ENCODE measurements at places on chromosomes 1 and 21.

DNA sequence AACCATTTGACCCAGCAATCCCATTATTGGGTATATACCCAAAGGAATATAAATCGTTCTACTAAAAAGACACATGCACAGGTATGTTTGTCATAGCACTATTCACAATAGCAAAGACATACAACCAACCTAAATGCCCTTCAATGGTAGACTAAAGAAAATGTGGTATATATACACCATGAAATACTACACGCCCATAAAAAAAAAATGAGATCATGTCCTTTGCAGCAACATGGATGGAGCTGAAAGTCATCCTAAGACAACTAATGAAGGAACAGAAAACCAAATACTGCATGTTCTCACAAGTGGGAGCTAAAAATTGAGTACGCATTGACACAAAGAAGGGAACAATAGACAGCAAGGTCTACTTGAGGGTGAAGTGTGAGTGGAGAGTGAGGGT is 72.0 kb downstream of the EIF4G3 start:
- no peak for DNase-seq

GRCh38 chr1:204359474-204360255 is at the start of gene PLEKHA6:
TSS of gene PLEKHA6 (minus strand) at chr1:204359929. CDS start at chr1:204273727, 86,202 bp downstream.
- peak; percentile 85 for DNase-seq

DNA sequence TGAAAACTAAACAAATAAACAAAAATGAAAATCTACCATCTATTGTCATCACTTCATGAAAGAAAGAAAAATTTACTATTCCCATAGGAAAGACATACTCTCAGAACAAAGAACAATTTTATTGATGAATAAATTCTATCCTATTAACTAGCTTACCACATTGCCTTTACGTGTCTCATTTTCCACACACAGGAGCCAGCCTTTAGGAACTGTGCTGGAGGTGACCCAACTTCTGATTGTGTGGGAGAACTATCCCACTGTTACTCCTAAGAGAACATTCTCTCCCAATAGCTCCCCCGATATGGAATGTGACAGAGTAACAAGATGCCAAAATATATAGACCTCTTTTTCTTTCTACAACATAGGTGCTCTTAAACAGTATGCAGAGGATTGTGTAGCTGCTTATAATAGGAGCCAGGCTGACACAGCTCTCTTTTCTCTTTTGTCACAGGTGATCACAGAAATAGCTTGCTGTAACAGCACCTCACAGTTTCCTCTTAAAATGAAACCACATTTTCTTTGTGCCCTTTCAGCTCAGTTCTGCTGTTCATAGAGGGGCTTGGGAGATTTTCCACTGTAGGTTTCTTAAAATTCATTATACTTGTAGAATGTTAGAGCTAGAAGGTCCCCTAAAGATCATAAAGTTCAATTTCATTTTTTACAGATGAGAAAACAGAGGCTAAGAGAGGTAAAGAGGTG is 35.5 kb downstream of the C21orf91 start:
- no peak for DNase-seq

- DNase-seq, result no peak
Observed at GRCh38 chr1:114043054-114043453, 63.8 kb downstream of the OLFML3 start.

GRCh38 chr1:159774465-159774864 is 6.3 kb upstream of the DUSP23 start:
- DNase-seq, result no peak

- DNase-seq, result no peak
Observed at GRCh38 chr1:150695561-150695960, 1.4 kb downstream of the GOLPH3L start.

DNA sequence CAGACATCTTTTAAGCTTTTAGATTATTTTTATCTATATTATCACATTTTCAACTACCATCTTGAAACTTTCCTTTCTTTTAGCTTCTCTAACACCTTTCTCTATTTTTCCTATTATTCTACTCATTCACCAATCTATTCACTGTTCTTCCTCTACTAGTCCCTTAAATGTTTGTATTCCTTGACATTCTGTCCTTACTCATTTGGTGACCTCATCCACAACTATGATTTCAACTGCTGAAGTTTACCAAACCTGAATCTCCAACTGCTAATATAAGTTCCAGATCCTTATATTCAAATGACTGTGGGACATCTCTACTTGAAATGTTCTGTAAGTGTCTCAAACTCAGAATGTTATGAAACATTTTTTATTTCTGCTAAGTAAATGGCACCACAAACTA is 49.2 kb downstream of the TUT4 start:
- DNase-seq, result no peak

DNA sequence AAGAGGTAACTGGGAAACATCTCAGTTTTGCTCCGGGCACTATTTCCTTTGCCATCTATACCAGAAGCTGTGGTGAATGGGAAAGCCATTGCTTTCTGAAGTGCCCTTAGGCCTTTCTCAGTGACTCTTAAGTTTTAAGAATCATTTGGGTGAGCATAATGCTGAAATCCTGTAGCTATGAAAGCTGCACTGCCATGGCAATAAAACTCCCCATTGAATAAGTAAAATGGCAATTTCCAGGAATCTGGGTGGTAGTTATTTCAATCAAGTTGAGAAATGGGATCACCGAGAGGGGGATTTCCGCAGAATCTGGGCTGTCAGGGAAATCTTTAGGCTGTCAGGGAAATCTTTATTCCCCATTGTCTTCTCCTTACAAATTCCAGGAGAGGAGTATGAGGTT is 26.8 kb upstream of the MACF1 start:
- DNase-seq, result no peak

DNA sequence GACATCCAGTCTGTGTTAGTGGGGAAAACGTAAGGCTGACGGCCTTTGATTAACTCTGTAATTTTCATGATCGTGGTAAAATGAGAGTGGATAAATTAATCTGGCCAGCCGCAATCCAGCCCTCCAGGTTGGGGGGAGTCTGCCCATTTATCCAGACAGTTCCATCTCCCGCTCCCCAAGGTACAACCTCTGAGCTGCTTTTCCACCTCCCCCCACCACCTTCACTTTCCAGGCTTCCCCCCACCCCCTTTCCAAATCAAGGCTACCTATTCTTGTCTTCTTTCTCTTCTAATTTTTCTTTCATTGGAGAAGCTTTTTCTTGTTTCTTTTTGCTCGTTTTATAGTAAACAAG is 6.0 kb downstream of the MIER1 start:
- DNase-seq, result no peak

DNA sequence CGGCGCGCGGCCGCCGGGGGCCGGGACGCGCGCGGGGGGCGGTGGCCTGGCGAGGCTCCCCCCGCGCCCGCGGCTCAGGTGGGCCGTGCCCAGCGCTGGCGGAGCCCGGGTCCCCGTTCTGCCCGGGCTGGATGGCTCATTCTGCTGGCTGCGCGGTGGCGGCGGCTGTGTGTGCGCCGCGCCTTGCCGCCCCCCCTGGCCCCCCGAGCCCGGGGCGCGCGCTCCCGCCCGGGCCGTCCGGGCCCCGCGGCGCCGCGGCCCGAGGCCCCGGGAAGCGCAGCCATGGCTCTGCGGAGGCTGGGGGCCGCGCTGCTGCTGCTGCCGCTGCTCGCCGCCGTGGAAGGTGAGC is at the start of gene EPHB2:
TSS of gene EPHB2 (plus strand) at position 139 of the 349 bp plus-strand sequence. CDS start at position 283, 144 bp downstream.
- peak; percentile 58 for DNase-seq

DNA sequence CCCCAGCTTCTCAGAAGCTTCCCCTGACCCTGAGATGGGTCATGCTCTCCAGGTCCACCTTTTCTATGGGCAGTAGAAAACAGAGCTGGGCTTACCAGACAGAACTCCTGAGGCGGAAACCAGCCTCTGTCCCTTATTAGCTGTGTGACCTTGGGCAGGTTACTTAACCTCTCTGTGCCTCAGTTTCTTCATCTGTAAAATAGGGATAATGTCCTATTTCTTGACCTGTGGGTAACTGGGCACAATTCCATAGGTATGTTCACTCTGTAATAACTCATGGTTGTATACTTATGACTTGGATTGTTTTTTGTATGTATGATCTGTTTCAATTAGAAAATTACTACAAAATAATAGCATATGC is 57.1 kb upstream of the EDN2 start:
- no peak for DNase-seq

GRCh38 chr1:1157426-1157913 is 16.2 kb upstream of the TTLL10 start:
- peak; percentile 78 for DNase-seq

- no peak for DNase-seq
Observed at GRCh38 chr1:196344453-196344852, 263.8 kb downstream of the KCNT2 start.

DNA sequence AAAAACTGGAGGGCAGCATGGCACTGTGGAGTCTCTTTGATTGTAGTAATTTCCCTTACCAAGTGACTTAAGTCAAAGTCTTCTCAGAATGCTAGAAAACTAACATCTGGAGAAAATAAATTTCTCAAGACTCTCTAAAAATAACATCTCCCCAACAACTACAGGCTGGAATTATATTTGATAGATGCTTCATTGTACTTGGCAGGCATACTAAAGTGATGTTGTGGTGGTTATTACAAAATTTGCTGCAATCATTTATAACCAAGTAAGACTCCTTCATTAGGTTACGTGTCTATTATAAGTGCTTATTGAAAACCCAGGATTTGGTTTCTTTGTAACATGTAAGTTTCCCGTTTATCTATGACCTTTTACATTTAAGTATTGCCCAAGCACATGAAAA is 132.9 kb upstream of the NRIP1 start:
- DNase-seq, result no peak

DNA sequence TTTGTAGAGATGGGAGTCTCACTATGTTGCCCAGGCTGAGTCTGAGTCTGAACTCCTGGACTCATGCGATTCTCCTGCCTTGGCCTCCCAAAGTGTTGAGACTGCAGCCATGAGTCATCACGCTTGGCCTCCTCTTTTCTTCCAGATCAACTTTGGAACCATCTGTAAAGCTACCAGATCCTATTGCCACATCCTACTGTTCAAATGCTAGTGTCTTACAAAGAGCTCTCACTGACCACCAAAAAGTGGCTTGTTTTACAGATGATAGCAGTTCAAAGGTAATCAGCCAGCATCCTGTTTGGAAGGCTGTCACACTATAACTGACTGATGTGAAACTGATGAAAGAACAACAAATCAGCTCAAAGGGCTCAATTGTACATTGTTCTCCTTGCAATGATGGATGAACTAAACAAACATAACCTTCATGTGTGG is 221.6 kb downstream of the AKT3 start:
- DNase-seq, result no peak

DNA sequence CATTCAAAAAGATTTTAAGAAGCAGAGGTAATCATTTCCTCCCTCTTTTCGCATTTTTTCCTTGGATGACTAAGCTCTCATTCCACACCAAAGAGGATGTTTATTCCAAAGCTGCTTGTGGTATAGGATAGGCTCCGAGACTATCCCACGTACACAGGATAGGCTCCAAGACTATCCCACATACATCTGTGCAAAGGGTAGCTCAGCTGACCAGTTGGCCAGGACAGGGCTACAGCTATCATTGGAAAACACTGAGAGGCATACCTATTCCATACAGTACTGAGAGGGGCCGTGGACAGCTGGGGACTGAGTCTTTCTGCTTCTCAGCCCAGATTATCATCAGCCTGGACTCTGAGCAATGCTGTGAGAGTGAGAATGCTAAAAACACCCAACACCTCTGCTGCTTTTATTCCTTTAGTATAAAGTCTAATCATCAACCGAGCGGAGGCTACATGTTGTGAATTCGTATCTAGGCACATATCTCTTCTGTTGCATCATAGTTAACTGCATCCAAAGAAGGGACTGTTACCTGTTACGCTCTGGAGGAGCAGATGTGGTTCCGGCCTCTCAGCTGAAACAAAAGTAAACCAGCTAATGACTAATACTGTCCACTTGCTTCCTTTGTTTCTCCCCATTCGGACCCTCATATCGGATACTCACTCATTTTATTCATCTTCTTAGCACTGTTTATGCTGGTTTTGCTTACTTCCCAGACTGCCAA is 141.0 kb downstream of the TNFSF18 start:
- DNase-seq, result no peak

GRCh38 chr1:245389873-245390272 is 235.1 kb downstream of the KIF26B start:
- no peak for DNase-seq

- no peak for DNase-seq
Observed at GRCh38 chr1:205595861-205596260, 36.0 kb downstream of the ELK4 start.

GRCh38 chr21:26759731-26760130 is 85.5 kb downstream of the ADAMTS1 start:
- no peak for DNase-seq

DNA sequence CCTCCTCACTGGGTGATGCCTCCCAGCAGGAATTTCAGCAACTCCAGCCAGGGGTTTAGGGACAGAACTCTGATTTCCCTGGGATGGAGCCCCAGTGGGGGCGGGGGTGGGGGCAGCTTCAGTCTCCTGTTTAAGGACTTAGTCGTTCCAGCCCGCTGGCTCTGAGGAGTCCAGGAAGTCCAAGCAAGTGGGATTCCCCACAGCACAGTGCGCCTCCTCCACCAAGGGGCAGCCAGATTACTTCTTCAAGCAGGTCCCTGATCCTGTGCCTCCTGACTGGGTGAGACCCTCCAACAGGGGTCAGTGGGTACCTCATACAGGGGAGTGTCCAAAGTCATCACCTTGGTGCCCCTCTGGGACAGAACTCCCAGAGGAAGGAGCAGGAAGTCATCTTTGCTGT is 1438.4 kb upstream of the B3GALT2 start:
- no peak for DNase-seq

DNA sequence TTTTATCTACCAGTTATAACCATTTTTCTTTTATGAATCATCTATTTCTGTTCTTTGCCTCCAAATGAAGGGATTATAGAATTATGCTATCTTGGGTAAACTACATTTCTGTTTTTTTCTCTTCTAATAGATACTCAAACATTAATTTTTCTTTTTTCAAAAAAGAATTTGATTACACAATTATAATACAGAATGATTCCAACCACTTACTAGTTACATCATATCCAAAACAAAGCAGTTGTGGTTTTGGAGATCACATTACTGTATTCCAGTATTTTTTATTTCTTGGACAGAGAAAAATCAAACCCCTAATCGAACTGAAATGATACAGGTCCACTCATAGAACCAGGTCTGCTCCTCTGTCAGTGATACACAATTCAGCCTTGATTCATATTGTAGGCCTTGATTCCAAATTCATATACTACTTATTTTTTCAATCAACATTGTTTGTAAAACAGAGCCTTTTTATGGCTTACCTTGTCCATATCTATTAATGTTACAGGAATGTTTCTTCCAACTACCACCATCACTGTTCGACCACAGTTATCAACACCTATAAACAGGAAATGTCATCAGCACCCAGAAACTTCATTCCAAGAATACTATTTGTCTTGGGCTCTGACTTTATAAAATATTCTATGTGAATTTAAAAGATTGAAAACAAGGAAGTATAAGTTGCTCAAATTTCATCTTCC is 43.2 kb downstream of the GDAP2 start:
- no peak for DNase-seq

DNA sequence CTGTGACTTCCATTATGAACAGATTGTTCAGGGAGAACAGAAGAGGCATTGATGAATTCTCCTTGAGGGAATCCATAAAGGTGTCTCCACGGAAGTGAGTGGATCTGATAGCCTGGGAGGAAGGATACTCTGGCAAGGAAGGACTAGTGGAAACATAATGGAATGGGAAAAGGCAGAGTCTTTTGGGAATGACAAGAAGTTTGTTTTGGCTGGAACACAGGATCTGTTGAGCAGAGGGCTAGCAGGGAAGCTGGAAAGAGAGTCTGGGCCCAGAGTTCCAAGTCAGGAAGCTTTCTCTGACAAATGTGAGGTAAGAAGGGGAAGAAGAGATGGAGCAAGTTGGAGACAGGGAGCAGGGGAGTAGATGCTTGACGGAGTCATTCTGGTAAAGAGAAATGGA is 8.1 kb downstream of the ADAMTS5 start:
- DNase-seq, result no peak

- no peak for DNase-seq
Observed at GRCh38 chr1:172585348-172585747, 52.4 kb downstream of the SUCO start.

All from nucleus accumbens (tissue), 56 donors.